Daoy (cell line): ENCODE measurements at places on chromosomes 12 and 14. TPM values are rescaled to one million over a fixed set of nuclear protein-coding genes. Genes with fewer than 3 reads are reported as not detected.

GRCh38 chr12:107404981-107405380 lies 280.6 kb upstream of the PWP1 start:
- DNase-seq = peak; percentile 77

DNA sequence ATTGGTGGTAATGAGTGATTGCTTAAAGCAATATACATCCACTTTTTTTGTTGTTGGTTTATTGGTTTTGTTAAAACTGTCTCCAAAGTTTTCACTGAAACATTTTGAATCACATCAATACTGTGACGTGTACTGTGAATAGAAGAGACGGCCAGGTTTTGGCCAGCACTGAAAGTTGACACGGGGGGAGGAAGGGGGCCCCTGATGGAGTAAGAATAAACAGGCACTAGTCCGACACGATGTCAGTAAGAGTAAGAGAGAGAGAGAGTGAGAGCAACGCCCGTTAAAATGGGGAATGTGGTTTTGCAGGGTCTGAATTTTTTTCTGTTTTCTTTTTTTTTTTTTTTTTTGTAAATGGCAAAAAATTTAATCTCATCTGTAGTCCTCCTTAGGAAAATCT lies 14.7 kb downstream of the PEBP1 start:
- DNase-seq = no peak

DNA sequence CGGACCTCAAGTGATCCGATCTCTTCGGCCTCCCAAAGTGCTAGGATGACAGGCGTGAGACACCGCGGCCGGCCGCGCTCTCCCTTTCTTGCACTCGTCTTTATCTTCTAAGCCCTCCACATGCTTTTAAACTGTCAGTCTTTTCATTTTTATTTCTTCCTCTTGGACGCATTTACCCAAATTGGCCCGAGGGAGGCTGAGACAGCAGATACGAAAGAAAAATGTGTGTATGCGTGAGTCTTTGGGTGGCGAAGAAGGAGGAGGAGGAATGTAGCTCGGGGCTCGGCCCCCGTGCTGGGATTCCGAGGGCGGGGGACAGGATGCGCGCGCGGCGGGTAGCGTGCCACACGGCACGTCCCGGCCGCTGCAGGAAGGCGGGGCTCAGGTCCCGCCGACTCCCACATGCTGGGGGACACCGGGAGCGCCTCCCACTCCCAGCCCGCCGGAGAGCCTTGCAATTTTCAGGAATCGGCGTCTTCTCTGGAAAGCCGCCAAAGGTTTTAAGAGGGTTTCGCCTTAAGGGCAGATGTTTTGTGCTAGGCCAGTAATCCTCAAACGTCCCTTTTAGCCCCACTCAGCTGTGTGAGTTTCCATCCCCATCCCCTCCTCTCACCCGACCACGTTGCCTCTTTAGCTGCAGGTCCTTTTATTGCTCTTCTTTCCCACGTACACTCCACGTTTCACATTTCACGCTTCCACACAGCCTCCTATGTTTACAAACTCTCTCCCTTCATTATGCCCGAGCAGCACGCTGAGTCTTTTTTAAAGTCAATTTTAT lies 34.7 kb upstream of the SLC2A3 start:
- DNase-seq = peak; percentile 97

DNA sequence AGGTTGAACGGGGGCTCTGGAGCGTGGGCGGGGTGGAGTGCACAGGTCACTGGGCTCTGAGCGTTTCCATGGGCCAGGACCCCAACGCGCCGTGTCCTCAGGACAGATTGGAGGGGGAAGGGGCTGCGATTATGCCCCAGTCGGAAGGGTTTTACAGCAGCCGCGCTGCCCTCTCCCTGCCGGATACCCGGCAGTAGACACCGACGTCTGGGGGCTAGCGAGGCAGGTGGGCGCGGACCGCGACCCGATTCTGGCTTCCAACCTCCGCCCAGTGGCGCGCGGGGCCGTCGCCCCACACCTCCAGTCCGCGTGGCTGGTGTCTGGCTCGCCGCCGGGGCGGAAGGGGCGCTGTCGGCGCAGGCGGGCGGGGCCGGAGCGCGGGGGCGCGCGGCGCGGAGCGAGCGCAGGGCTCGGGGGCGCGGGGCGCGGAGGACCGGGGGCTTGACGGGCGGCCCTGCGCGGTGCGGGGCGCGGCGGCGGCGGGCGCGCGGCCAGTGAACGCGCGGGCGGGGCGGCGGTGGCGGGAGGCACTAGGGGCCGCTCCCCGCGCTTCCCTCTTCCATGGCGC lies 2.4 kb upstream of the KIF26A start:
- DNase-seq = no peak

DNA sequence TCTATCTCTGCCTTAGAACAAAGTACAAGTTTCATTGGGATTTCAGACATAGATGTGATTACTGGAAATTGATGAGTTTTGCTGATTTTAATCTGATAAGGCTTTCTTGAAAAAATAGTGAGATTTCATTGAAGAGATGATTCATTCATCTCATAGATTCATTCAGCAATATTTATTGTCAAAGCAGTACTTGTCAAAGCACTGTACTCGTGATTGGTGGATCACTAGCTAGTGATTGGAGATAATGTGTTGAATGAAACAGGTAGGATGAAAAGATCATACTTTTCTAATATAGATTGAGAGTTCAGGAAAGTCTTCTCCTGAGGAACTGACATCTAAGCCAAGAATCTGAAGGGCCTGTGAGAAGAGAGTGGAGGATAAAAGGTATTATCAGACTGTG lies 71.0 kb downstream of the KTN1 start:
- no peak for DNase-seq

- no peak for DNase-seq
Measured at GRCh38 chr14:32013083-32013482, 64.0 kb upstream of the ARHGAP5 start.

DNA sequence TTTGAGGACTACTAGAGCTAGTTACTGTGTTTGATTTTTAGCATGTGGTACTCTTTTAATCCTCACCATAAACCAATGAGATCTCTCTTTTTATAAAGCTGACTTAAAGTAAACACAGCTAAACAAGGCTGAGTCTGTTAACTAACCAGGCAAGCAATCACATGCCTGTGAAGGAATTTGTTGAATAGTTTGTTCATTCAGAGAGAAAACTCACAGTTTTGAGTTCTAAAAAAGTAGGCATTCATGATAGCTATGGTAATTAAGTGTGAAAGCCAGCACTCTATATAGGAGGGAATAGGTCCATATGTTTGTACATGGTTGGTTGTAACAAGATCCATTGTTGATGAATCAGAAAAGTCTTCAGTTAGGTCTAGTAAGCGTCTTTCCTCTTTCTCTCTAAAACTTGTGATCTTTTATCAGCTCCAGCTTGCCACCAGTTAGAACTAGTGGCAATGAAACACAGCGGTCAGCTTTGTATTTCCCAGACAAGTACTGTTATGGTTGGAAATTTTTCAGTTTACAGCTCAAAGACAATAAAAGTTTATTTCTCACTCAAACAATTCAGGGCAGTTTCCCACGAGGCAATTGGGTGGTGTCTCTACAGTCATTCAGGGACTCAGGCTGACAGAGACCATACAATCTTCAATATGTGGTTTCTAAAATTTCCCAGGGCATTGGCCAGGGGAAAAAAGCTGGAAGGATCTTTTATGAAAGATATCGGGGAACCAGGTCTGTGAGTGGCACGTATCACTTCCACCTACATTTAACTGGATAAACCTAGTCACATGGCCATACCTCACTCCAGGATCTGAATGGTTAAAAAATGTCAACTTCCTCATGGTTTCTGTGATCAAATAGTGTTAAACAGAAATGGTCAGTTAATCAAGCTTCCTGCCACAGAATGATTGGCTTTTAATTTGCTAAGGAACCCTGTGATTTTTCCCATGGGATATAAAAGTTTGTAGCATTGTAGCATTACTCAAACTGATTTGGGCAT lies 203.1 kb downstream of the KIF21A start:
- DNase-seq = no peak

GRCh38 chr12:109329686-109330085 lies 18.0 kb upstream of the MYO1H start:
- DNase-seq = no peak

- no peak for DNase-seq
Measured at GRCh38 chr14:83007641-83008225, 1474.1 kb upstream of the SEL1L start.

- DNase-seq = no peak
Measured at GRCh38 chr14:83706231-83706954, 1823.6 kb upstream of the FLRT2 start.

GRCh38 chr12:22982635-22983034 lies 357.7 kb downstream of the ETNK1 start:
- DNase-seq = no peak

The ADAMTS20 gene
- total RNA-seq = 0.51 TPM in 1 of 2 replicates, not detected in the other

The SLC25A47 gene
- not detected in 2 replicates for total RNA-seq
